ENCODE measurements at places on chromosomes 6 and 20. TPM values are rescaled to one million over a fixed set of nuclear protein-coding genes. Genes with fewer than 3 reads are reported as not detected.

EPPIN gene
- not detected for total RNA-seq

WFDC10B gene
- not detected for total RNA-seq

BTN2A1 gene
- 10.5 TPM for total RNA-seq

DNA sequence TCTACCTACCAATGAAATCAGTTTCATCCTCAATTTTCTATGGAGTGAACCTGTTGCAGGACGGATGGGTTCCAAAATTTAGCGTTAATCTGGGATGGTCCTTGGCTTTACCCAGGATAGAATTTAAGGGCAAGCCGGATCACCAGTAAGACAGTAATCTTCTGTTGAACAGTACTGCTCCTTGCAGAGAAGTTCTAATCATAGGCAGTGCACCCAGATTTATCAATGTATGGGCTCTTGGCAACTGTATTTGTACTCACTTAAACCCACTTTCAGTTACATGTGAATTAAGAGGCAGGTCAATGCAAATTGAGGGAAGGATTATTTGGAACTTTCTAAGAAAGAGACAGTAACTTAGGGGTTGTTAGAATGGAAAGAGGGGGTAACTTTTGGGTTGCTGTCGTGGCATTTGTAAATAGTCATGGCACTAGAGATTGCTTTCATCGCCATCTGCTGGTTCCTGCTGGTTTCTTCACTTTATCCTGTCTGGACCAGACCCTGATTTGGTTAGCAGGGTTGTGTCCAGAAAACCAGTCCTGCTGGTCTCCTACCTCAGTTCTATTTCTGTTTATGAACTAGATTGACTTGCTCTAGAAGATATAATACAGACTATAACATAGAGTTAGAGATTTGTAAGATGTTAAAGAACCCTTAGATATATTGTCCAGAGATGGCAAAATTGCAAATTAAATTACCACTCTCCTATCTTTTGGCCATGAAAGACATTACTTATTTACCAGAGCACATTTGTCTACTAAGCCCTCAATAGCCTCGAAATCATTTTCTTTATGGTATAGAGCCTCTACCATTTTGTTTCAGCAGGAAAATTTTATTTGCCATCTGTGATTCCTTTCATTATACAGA is 646.3 kb downstream of the UTRN start:
- no peak for DNase-seq

DNA sequence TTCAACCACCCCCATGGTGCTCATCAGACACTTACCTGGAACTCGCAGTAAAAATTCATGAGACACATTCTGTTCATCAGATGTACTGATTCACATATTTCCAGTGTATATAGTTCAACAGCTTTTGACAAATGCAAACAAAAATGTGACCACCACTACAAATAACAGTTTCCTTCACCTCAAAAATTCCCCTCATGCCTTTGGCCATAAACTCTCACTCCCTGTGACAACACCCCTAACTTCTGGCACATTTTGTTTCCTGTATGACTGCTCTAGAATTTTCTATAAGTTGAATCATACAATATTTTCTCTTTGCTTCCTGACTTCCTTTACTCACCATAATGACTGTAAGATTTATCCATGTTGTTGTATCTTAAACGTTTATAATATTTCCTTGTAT is 63.7 kb downstream of the C6orf118 start:
- DNase-seq = peak; percentile 29

DNA sequence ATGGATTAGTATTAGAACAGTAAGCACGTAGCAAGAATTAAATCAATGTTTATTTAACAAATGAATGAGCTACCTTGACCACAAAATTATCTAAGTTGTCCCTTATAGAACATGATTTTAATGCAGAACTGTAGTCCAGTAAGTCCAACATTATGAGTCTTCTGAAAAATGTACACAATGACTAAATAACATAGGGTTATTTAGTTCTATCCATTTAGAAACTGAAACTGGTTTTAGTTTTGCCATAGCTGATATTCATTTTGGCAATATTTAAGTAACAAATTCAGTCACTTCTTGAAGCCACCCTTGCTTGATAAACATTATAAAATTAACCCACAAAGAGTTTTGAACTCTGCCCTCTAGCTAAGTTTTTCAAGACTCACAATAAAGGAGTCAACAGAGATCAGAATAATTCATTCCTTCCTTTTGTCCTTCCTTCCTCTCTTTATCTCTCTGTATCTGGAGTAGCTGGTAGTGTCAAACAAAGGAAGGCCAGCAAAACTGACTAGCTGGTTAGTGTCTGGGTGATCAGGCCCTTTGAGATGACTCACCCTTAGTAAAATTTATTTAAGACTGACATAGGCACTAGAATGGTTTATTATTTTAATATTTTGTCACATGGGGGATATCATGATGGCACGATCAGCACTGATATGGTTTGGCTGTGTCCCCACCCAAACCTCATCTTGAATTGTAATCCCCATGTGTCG is 115.1 kb downstream of the BTBD9 start:
- DNase-seq = peak; percentile 50

GRCh38 chr6:28980137-28980851 is 24.8 kb downstream of the ZNF311 start:
- peak; percentile 81 for DNase-seq

- DNase-seq = peak; percentile 62
Measured at GRCh38 chr6:139778688-139779087, 404.2 kb upstream of the CITED2 start.

- DNase-seq = no peak
Measured at GRCh38 chr20:51463560-51463959, 79.0 kb downstream of the NFATC2 start.

DNA sequence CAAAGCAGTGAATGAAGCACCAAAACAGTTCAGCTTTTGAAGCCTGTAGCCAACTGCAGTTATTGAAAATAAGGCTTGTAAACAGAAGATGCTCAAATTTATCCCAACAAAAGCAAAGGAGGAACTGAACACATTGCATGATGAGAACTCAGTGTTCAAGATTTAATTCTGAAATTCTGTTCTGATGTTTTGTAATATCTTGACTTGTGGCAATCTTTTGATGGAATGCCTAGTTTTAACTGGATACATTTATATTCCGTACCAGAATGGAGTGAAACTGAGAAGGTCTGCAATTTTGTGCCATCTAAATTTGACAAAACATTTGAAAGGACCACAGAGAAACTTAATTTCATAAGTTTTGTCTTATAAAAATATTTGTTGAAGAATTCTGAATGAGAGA is 17.5 kb downstream of the FYN start:
- no peak for DNase-seq

DNA sequence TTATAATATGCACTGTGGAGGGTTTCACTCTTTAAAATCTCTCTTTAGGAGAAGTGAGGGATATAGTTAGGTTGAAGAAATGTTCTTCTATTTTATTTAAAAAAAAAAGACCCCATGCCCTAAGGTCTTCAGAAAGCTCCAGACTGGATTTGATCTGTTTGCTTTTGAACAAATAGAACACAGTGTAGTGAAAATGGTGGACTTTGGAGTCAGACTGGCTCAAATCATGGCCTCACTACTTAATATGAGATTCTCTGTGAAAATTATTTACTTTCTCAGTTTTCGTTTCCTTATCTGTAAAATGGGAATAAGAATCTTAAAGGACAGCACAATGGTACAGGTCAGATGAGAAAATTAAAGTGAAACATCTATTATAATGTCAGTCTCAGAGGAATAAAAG is 203.9 kb downstream of the ASCC3 start:
- DNase-seq = no peak
